ENCODE measurements at places on chromosomes 12 and 14.

DNA sequence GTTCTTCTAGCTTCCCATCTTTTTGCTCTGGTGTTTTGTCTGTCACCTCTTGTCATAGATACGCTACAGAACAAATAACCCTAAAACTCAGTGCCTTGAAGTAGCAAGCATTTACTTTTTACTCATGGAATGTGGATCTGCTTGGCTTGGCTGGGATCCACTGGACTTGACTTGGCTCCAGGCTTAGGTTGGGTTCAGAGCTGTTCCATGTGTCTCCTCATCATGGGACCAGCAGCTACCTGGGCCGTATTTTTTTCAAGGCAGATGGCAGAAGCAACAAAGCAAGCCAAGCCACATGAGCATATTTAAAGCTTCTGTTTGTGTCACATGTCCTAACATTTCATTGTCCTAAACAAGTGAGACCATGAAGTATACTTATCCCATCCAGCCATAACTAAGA is 48.7 kb upstream of the ATF1 start:
- no peak for DNase-seq

GRCh38 chr12:12779529-12779928 is 5.9 kb upstream of the APOLD1 start:
- DNase-seq = no peak

GRCh38 chr14:33952541-33952940 is 1.7 kb upstream of the EGLN3 start:
- no peak for DNase-seq

DNA sequence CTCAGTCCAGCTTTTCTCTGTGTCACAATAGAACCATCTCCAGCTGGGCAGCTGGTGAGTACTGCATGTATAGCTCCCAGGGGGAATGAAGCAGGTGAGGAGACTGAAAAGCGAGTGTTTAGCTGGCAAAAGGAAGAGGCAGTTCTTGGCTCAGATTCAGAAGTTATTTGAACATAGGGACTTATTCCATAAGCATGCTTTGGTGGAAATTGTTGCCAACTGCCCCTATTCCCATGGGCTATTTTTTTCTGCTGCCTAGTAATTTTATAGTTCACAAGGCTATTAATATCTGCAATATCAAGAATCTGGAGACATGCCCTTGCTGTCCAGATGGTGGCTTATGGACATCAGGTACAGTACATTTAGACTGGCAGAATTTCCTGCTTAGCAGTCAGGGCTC is 1112.7 kb downstream of the LRFN5 start:
- no peak for DNase-seq

DNA sequence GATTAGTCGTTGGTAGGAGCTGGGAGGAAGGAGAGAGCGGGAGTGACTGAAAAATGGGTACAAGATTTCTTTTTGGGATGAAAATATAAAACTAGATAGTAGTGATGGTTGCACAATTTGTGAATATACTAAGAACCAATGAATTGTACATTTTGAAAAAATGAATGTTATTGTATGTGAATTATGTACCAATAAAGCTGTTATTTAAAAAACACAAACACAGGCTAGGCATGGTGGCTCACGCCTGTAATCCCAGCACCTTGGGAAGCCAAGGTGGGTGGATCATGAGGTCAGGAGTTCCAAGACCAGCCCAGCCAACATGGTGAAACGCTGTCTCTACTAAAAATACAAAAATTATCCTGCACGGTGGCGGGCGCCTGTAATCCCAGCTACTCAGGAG is 32.1 kb downstream of the PPP1R13B start:
- no peak for DNase-seq

DNA sequence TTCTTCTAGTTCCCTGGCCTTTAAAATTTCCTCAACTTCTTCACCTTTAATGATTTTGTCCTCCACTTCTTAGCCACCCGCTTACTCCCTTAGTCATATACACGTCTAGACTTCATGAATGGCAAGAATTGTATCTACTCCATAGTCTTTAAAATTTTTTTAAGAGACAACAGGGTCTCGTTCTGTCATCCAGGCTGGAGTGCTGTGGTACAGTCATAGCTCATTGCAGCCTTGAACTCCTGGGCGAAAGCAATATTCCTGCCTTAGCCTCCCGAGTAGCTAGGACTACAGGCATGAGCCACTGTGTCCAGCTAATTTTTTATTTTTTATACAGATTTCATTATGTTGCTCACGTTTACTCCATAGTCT is 47.9 kb downstream of the BBS10 start:
- DNase-seq = no peak

GRCh38 chr14:87566991-87567390 is 426.0 kb downstream of the GALC start:
- no peak for DNase-seq

DNA sequence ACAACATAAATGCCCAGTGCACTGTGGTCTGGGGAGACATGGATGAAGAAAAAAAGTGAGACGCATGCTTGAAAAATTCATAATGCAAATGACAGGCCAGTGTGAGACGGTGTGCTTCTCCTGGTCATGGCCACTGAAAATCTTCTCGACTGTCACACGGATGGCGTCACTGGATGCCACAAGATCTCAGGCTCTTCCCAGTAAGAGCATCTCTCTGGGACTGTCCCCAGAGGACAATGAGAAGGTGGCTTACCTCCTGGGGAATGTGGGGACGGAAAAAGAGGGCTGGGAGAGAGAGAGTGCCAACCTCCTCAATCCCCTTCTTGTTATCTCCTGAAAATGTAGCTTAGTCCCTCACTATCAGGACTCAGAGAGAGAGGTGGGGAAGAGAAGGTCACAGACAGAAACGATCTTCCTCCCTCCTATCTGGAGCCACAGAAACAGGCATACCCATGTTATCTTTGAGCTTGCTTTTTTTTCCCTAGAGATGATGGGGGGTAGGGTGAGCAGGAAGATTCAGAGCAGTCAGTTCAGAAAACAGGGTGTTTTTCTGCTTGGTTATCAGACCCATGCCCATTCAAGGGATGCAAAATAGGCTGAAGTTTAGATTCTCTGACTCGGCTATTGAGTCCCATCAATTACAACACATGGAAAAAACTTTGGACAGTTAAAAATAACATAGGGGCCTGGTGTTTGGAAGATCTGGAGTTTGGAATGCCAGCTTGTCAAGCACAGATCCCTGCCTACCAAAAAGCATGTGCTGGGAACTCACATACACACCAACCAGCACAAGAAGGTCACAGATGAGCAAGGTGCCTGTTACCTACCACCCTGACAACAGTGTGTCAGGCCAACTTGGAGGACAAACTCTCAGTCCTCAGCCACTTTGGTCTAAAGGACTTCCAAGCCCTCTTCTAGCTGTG is 24.2 kb downstream of the DPF3 start:
- DNase-seq = no peak

- DNase-seq = no peak
Observed at GRCh38 chr12:95766356-95767019, 24.1 kb downstream of the NTN4 start.

Data from esophagus squamous epithelium (tissue), 5 donors.